Naive thymus-derived CD8-positive, alpha-beta T cell (primary cell): ENCODE measurements at places on chromosomes 16 and 17.
A peak's percentile ranks its signal among the peaks of the same experiment; 100 is the strongest.

DNA sequence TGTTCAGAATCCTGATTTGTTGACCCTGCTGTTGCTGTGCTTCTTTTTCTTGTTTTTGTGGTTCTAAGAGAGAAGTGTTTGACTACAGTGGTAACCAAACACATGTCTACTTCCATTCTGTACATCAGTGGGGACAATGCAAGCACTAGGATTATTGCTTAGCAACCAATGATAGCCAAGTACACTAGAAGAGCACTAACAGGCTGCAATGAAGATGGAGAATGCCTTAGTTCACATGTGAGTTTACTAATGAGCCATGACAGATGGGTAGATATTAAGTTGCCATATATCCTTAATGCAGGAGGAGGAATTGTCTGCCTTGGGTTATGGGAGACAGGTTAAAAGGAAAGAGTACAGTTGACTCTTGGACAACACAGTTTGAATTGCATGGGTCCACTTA is 8.3 kb downstream of the EFCAB5 start:
- DNase-seq, result no peak

- DNase-seq, result no peak
Measured at GRCh38 chr16:78505544-78506366, 406.3 kb downstream of the WWOX start.

- DNase-seq, result peak; percentile 62
Measured at GRCh38 chr16:29784901-29785500, 5.5 kb upstream of the KIF22 start.

- DNase-seq, result no peak
Measured at GRCh38 chr16:14399378-14400284, 230.4 kb downstream of the PARN start.

GRCh38 chr16:53131363-53132071 is 76.7 kb downstream of the CHD9 start:
- DNase-seq, result peak; percentile 53

GRCh38 chr16:76749780-76750375 is 441.1 kb upstream of the MON1B start:
- DNase-seq, result no peak

GRCh38 chr17:78781104-78781892 is 775 bp downstream of the CYTH1 start:
- peak; percentile 62 for DNase-seq

DNA sequence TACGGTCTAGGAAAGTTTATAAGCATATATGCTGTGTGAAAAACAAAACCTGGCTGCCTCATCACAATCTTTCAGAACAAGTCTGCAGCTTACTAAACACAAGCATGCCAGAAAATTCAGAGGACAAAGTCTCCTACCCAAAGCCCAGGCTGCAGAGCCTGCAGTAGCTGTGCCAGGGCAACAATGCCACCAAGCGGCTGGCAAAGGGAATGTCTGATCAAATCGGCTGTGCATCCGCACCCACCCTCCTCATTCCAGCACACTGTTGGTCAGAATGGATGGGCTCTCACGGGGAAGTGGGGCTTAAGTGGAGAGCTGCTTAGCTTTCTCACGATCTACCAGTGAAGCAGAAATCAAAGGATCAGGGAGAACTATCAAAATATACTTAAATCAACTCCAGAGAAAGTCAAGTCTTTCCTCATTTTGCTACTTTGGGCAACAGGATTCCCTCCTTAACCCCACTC is 73.5 kb downstream of the CYTH1 start:
- peak; percentile 49 for DNase-seq

GRCh38 chr17:60283816-60284215 is 108.1 kb downstream of the USP32 start:
- DNase-seq, result no peak

DNA sequence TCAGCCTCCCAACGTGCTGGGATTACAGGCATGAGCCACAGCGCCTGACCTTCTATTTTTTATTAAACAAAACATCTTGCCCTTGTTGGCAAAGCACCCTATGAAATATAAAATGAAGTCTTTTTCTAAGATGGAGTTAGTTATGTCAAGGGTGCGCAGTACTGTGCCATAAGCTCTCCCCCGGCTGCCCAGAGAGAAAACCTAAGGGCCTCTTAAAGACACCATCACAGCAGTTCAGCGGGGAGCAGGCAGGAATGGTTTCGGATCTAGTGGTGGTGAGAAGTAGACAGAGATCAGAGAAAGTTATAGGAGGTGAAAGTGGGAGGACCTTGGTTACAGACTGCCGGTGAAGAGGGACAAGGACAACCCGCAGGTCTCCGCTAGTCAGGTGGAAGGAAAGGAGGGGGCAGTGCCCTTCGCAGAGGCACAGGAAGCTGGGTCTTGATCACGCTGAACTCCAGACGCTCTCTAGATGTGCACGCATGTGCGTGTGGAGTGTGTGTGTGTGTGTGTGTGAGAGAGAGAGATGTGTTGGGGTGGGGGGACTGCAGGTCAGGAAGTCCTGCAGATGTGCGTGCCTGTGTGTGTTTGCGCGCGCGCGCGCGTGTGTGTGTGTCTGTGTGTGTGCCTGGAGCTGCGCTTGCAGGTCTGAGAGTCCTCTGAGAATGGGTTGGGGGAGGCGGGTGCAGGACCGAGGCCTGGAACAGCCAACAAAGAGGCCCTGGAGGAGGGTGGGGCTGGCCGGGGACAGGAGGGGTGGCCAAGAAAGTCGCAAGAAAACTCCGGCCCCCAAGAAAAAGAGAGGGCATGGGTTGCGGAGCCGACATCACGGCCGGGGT is 748 bp upstream of the CMTM3 start:
- DNase-seq, result peak; percentile 60

DNA sequence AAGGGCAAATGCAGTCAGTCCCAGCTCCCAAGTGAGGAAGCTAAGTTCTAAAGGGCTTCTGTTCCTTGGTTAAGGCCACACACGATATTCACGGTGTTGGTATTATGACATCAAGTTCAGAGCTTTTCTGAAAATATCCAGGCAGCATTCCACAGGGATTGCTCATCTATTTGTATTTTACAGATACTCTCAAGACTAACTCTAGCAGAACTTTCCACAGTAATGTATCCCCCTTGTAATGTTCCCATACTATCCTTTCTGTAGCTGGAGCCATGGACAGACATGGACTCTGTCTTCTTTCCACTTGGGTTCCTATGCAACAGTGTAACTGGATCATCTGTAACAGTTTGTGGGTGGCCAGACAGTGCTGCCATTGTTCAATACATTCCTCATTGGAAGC is 13.5 kb downstream of the SDR42E1 start:
- no peak for DNase-seq

- no peak for DNase-seq
Measured at GRCh38 chr16:56670620-56670934, 963 bp downstream of the MT1H start.

DNA sequence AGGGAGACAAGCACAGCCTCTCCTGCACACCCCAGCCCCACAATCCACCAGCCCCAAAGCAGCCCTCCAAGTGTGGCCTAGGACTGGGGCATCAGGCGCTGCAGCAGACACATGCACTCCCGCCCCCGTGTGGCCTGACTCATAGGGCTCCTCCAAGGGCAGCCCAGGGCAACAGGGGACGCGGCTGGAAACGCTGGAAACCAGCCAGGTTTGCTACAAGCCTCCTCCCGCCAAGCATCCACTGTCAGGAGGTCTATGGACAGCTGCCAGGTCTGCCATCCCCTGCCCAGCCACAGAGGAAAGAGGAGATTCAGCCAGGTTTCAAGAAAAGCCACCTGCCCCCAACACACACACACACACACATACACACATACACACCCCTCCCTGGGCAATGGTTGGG is 25.8 kb downstream of the SRCIN1 start:
- no peak for DNase-seq

GRCh38 chr17:80454557-80455335 is 21.7 kb downstream of the NPTX1 start:
- peak; percentile 96 for DNase-seq

DNA sequence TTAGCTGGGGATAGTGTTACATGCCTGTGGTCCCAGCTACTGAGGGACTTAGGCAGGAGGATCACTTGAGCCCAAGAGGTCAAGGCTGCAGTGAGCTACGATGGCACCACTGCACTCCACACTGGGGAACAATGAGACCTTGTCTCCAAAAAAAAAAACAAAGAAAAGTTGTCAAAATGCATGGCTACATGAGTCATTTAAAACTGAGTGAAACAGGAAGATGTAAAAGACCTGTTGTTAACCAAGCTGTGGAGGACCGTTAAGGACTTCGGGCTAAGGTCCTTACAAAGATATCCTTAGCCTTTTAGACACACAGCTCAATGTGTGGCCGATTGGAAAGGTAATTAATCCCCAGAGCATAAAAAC is 25.1 kb downstream of the ZP2 start:
- no peak for DNase-seq

- no peak for DNase-seq
Measured at GRCh38 chr17:17552351-17553216, 38.9 kb downstream of the PEMT start.

DNA sequence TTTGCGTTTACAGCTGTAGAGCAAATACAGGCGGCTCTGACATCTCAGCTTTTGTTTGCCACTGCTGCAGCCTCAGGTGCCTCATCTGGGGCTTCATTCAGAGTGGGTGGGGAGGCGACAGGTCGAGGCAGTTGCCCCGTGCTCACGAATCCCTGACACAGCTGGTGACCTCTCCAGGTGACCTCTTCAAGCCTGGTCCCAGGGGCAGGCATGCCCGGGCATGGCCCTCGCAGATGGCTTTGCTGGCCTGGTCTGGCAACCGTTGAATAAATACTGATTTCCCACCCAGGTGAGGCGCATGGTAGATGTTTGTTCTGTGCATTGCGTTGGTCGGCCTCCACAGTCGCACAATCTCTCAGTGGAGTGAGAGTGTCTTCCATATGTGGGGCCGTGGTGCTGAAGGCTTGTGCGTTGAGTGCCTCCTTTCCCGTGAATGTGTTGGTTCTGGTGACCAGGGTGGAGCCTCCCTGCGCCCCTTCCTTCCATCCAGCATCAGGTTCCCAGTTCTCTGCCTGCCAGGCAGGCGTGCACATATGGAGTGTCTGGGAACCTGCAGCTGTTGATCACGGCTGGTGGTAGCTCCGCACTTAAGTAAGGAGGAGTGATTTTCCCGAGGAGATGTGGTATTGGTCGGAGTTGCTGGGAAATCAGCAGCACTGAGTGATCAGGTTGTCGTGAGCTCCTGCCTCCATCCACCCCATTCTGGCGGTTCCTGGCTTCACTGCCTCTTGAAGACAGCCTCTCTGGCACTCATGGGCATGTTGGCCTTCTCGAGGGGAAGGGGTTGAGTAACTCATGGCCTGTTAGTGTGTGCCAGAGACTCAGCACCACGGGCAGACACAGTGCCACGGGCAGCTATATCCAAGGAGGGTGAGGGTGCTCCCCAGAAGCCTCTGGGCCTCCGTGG is 149.7 kb downstream of the RPTOR start:
- no peak for DNase-seq

DNA sequence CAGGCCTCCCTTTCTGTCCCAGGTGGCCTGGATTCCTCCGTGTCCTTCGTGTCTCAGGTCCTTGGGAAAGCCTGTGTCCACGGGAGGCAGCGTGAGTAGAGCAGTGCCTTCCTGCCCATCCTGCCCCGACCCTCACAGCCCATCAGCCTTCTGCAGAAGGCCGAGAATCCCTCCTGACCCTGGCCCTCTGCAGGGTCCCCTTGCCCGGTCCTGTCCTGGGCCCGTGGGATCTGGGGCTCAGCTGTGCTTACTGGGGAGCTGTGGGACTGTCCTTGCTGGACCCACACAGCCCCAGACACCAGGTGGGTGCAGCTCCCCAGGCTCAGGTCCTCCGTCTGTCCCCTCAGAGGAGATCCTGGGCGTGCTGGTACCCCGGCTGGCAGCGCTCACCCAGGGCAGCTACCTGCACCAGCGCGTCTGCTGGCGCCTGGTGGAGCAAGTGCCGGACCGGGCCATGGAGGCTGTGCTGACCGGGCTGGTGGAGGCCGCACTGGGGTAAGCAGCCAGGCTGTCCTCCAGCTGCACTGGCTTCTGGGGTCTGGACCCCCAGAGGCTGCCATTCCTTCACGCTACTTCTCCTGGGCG is 3.9 kb downstream of the TELO2 start:
- DNase-seq, result no peak

- DNase-seq, result no peak
Measured at GRCh38 chr17:62819511-62820221, 11.6 kb upstream of the MARCHF10 start.

DNA sequence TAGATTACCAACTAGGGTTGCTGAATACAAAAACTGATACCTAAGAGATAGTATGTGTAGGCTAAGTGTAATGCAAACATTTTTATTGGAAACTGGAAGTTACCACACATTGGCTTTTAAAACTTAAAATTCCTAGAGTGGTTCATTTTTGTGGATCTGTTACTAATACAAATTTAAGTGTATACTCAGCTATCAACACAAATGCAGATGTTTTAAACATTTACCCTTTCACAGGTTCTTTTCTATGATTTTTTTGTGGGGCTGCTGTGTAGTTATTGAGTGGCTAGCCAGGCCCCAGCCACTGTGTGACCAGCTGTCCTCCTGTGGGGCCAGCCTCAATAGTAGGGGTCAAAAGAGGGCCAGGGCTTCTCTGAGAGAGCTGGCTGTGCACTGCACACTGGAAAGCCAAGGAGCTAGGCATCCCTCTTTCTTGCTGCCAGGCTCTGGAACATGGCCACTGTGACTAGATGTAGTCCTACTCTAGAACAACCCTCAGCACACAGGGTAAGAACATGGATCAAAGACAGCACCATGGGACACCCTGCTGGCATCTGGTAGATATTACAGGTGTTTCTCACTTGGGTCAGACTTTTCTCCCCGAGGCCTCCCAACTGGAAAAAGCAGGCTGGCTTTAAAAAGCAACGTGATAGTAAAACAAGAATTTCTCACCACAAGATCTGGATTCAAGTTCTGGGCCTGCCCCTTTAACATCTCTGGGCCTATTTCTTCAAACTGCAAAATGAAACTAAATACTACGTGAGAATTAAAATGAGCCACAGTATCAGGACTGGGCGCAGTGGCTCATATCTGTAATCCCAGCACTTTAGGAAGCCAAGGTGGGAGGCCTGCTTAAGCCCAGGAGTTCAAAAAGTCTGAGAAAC is 7.3 kb upstream of the VEZF1 start:
- DNase-seq, result peak; percentile 32

GRCh38 chr17:350706-351448 is 1.7 kb downstream of the RPH3AL start:
- DNase-seq, result no peak

DNA sequence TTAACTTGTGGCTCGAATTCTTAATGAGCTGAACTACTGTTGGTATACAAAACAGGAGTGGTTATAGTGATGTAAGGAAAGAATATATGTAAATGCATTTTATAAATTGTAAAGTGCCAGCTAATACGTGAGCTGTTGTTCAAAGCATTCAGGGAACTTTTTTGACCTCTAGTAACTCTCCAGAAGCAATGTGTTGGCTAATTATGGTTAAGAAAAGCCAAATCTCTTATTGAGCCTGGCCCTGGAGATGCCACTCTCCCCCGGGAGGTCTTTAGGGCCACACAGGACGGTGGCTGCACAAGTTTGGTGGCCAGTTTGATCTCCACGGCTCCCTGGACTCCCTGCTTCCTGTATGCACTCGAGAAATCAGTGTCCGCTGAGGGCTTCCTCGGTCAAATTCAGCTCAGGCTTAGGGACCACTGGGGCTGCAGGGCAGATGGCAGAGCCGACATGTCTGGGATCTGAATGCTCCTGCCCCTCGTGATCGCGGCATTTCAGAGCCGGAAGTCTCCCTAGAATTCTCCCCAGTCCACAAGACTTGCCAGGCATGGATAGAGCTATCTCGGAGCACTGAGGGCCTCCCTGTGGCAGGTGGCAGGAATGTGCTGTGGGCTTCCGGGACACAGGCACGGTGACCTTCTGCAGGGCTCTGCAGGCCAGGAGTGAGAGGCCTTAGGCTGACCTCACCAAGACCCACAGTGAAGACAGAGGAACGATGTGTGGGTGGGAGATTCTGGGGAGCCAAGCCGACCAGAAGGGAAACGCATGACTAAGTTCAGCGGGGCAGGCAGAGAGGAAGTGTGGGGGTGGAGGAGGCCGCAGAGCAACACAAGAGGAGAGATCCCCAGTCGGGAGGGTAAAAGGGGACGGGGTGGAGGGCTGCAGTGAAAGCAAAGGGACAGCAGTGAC is 18.6 kb upstream of the PITPNM3 start:
- peak; percentile 9 for DNase-seq
